Psoas muscle (tissue), 8 donors: ENCODE measurements at places on chromosomes 3 and 15.

DNA sequence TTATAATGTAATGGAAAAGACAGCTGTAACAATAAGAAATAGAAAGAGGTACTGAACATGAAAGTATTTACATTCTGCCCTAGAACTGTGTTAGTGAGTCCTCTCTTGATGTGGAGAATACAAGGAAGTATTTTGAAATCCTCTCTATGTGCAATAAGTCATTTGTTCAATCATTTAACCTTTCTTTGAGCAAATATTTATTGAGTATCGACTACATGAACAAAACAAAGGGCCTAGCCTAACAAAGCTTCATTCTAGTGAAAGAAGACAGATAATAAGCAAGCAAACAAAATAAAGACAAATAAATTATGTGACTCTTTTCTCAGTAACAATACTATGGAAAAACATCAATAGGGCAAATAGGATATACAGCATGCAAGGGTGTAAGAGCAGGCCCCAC, 354.9 kb upstream of the ATP11B start:
- no peak for DNase-seq

DNA sequence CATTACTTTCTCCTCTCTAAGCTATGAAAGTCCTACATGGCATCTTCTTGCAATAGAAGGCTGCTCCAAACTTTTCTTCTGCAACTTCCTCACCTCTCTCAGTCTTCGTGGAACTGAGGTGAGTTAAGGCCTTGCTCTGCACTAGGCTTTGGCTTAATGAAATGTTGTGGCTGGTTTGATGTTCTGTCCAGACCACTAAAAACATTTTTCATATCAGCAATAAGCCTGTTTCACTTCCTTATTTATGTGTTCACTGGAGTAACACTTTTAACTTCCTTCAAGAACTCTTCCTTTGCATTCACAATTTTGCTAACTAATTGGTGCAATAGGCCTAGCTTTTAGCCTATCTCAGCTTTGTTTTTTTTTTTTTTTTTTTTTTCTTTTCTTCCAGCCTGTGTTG, 335.3 kb upstream of the NECTIN3 start:
- no peak for DNase-seq

GRCh38 chr3:119808244-119808643, 26.3 kb downstream of the NR1I2 start:
- no peak for DNase-seq

DNA sequence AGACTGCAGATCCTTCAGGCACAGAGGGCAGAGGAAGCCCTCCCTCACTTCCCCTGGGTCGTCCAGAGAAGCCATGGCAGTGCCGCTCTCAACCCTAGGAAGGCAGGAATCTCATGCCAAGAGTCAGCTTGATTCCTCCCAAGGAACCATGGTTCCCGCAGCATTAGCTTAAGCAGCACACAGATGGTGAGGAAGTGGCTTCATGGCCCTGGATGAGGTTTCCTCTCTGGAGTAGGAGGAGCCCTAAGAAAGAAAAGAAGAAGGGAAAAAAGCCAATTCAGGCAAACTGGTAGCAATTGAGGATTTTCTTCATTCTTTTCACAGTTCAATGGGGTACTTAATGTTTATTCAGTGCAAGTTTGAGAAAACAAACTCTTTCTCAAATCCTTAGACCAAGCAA, 2.9 kb downstream of the RBSN start:
- no peak for DNase-seq

- peak; percentile 73 for DNase-seq
Observed at GRCh38 chr15:75452865-75453702, 1.6 kb upstream of the SIN3A start.

DNA sequence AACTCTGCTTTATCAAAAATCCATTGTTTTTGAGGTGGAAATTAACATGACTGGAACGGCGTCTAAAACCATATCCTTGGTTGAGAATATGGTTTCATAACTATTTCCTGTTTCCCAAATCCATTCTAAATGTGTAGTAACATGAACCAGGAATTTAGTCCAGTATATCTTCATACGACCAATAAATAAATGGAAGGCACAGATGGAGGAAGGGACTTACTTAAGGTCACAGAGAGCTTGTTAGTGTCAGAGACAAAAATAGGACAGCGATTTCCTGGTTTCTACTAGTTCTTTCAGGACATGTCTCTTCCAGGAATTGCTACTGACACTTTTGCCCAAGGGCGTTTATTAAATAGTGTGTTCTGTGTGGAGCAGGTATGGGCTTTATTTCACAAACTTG, 41.2 kb downstream of the HES1 start:
- DNase-seq: no peak

- DNase-seq: no peak
Observed at GRCh38 chr15:48391950-48392349, 60.7 kb downstream of the DUT start.

GRCh38 chr3:112087746-112088145, 1.6 kb downstream of the C3orf52 start:
- DNase-seq: no peak

DNA sequence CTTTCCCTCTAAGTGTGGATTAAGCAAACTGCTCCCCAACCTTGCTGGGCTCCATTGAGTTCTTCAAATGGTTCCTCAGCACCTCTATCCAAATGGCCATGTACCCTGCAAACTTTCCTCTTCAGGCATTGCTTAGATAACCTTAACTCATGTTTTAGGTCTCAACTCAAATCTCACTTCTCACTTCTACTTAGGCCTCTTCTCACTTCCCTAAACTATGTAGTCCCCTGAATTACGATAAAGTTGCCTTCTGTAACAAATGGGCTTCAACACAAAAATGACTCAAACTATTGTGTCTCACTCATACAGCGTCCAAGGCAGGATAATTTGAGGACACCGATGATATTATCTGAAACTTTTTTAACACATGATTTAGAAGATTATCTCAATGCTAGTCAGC, 62.4 kb upstream of the STAC start:
- no peak for DNase-seq

DNA sequence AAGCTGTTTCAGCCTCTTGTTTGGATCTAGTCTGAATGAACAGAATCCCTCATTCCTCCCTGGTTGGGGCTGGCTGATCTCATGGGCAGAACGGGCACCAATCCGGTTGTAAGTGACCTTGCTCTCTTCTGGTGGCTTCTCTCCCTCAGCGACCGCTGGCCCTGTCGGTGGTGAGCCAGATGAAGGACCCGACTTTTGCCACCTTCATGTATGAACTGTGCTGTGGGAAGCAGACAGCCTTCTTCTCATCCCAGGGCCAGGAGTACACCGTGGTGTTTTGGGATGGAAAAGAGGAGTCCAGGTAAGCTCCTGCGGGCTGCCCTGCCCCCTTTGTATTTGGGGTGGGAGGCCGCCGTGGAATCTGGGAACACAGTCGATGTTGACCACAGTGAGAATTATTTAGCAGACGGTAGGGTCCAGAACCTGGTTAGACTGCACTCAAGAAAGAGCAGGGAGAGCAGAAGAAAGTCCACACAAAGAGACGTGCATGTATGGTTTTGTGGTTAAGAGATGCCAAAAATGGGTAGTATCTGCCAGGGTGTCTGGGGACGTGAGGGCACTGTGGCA, 138.8 kb downstream of the LRRK1 start:
- DNase-seq: no peak

DNA sequence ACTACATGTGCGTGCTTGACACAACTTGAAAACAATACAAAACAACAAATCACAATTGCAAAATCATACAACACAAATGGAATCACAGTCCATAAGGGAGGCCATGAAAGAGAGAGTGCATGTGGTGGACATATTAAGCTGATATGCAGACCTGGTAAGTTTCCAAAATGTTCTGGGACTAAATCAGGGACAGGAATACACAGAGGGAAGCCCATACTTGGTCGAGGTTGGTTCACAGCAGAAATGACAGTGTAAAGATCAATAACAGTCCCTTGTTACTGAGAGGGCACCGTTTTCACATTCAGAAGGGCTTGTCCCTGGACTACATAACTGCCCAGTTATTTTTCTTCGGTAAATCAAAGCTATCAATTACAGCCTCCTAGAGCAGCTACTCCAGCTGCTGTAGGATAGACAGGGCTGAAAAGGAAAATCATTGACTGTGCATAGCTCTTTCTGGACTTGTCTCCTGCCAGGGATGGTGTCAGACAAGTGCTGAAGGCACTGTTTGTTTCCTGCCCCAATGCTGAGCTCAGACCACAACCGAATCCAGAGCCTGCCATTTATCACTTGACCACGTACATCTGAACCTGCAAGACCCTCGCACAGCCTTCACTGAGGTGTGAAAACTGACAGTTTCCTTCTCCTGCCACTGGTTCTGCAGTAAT, 79.5 kb upstream of the KCNMB2 start:
- DNase-seq: no peak

- no peak for DNase-seq
Observed at GRCh38 chr3:106229495-106230278, 360.9 kb upstream of the CBLB start.

DNA sequence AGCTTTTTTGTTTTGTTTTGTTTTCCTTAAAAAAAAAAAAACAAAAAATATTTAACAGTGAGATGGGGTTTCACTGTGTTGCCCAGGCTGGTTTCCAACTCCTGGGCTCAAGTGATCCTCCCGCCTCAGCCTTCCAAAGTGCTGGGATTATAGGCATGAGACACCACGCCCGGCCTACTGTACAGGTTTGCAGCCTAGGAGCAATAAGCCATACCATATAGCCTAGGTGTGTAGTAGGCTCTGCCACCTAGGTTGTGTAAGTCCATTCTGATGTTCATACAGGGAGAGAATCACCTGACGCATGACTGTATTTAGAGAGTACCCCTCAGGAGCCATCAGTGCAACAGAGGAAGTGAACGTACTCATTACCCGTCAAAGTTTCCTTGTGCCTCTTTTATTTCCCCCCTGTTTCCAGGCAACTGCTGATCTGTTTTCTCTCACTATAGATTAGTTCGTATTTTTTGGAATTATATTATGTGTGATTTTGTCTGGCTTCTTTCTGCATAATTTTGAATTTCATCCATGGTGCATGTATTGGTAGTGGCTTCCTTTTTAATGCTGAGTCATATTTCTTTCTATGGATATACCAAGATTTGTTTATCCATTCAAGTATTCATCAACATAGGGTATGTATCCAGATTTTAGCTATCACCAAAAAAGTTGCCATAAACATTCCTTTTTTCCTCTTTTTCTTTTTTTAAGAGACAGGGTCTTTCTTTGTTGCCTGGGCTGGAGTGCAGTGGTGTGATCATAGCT, 9.9 kb downstream of the ACAD9 start:
- no peak for DNase-seq

DNA sequence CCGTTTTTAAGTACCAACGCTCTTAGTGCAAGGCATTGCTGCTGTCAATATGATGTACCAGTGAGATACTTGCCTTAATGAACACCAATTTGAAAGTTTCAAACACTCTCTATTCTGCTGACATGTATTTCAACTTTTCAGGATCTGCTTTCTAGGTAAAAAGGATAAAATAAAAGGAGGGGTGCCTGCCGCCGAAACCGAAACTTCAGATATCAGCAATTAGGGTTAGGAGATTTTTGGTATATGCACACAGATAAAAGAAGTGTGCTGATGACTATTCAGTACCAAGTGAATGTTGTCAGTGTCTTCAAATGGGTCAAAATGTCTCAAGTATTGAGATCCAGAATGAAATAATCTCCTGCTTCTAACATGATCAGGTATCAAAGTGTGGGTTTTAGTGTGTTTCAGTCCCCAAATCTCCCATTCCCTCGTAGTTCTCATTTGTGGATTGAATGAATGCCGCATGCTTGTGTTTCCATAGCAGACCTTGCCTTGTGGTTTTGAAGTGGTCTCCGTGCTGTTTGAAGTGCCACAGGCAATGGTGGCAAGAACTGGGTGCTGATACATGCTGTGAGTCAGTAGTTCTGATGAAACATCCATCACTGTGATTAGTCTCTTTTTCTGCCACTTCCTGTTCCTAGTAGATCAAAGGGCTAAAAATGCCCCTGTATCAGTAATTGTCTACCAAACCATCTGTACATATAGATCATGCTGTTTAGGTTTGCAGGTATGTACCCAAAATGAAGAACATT, 22.5 kb downstream of the CHST14 start:
- DNase-seq: no peak

DNA sequence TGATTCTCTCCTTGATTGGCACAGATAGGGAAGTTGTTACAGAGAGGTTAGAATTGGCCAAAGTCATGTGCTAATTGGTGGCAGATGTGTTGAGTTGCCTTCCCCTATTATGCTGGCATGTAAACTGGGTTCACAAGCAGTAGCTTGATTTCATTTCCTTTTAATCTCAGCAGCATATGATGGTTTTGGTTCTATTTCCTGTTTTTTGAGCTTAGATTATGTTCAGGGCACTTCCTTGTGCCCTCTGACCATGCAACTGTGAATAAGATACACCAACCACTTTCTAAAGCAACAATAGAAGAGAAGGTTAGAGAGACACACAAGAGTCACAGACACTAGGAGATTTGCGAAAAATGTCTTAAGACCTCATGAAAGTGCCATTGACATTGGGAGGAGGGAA, 16.5 kb downstream of the HPS3 start:
- no peak for DNase-seq

DNA sequence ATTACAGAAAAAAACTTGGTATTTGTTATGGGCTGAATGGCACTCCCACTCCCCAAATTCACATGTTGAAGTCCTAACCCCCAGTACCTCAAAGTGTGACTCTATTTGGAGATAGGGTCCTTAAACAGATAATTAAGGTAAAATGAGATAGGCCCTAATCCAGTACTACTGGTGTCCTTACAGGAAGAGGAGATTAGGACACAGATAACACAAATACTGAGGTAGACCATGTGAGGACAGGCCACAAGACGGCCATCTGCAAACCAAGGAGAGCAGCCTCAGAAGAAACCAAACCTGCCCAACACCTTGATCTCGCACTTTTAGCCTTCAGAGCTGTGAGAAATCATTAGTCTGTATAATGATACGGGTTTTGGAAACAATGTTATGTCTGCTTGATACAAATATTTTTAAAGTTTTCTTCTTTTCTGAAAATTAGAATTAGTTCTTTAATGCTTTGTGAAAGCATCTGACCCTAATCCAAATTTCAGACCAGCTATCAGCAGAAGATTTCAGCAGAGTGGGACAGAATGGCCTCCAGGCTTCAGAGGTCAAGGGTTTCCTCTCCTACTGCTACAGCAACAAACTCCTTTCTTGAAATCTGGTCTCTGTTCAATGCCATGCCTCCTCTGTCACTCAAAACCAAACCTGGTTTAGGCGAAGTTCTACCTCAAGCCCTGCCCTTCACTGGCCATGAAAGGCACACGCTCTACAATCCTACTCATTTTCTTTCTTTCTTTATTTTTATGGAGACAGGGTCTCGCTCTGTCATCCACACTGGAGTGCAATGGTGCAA, 22.0 kb upstream of the HDC start:
- no peak for DNase-seq

GRCh38 chr3:11335056-11335608, 62.9 kb downstream of the ATG7 start:
- DNase-seq: no peak

GRCh38 chr3:16864610-16865313, 20.0 kb upstream of the PLCL2 start:
- DNase-seq: no peak
